Left kidney (tissue), 8 donors: ENCODE measurements at places on chromosomes 16 and 17.

GRCh38 chr16:1691276-1691675 lies 13.2 kb downstream of the JPT2 start:
- DNase-seq = no peak

DNA sequence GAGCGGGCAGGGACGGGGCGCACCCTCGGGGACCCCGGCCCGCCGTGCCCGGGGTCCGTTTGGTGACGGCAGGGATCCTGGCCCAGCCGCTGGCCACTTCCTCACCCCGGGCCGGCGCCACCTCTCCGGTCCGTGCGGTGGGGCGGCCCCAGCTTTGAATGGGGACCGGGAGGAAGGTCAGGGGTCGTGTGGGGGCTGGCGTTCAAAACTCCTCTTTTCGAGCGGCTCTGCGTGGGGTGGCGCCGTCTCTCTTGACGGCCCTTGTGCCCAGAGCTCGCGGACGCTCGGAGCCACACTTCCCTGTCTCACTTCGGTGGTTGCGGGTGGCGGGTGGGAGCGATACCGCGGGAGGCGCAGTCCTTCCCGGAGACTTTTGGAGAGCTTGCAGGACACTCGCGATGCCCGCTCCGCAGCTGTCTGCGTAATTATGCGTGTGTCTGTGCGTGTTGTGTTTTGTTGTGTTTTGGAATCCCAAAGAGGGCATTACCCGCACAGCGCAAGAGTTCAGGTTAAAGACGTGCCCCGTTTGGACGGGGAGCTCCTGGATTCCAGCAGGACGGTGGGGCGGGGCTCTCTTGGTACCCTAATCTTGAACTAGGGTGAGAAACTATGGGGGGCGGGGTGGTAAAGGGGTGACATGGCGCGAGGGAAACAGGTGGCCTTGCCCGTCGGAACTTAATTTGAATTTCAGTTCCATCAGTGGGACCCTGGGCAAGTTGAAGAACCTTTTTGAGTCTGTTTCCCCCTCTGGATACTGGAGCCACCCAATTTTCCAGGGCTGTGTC lies 637 bp downstream of the PLCG2 start:
- no peak for DNase-seq

DNA sequence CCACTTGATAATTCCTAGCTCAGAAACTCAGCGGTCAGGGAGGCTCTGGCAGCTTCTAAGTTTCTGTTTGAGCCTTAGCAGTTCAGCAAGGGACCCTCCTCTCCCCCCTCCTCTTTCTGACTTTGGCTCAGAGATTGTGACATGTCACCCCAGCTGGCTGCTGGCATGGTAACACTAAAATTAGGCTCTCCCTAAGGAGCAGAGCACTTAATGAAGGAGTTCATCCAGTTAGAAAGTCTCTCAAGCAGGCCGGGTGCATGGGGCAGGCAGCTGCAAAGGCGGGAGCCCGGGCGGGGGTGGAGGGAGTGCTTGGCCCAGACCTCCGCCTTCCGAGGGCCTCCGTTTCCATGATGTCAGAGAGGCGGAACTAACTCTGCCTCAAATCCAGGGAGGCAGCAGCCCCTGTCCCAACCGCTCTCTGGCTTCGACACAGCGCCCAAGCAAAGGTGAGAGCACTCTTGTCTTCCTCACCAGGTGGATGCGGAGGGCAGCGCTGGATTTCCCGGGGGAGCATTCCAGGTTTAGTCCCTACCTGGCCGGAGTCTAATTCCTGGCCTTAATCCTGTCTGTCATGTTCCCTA lies 128.0 kb upstream of the PLCG2 start:
- peak; percentile 87 for DNase-seq

DNA sequence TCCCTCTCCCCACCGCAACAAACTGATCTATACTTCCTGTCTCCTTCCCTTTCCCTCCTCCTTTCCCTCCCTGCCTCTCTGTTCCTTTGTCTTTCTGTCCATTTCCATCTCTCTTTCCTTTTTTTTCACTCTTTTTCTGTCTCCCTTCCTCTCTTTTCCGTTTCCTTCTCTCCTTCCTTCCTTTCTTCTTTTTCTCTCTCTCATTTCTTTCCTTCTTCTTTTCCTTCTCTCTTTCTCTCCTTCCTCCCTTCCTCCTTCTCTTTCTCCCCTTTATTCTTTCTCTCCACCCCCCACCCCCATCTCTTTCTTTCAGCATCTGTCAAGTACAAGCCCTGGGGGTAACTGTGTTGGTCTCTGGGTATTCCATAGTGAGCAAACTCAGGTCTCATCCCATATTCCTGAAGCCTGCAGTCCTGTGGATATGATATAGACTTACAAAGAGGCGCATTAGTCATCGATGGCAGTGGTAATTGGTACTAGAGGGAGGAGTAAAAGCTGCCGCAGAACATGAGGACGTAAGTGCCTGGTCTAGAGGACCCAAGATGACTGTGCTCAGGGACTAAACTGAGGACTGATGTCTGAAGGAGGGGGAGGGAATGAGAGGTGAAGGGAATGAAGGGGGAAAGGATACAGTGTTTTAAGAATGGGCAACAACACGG lies 50.4 kb downstream of the VAT1L start:
- DNase-seq = no peak

GRCh38 chr17:63178530-63178929 lies 212.5 kb downstream of the TANC2 start:
- no peak for DNase-seq

- no peak for DNase-seq
These were observed 80.0 kb downstream of the CPPED1 start for GRCh38 chr16:12723681-12724080.

GRCh38 chr16:31010585-31011325 lies at the start of gene STX1B:
Gene STX1B (minus strand): TSS chr16:31010638. CDS start chr16:31010396, 242 bp downstream.
- peak; percentile 50 for DNase-seq

GRCh38 chr17:61467416-61468262 lies 15.4 kb downstream of the TBX4 start:
- DNase-seq = no peak
